ENCODE measurements at places on chromosomes 16 and 17.

GRCh38 chr17:37826497-37827430 lies 81.9 kb upstream of the HNF1B start:
- DNase-seq: no peak

DNA sequence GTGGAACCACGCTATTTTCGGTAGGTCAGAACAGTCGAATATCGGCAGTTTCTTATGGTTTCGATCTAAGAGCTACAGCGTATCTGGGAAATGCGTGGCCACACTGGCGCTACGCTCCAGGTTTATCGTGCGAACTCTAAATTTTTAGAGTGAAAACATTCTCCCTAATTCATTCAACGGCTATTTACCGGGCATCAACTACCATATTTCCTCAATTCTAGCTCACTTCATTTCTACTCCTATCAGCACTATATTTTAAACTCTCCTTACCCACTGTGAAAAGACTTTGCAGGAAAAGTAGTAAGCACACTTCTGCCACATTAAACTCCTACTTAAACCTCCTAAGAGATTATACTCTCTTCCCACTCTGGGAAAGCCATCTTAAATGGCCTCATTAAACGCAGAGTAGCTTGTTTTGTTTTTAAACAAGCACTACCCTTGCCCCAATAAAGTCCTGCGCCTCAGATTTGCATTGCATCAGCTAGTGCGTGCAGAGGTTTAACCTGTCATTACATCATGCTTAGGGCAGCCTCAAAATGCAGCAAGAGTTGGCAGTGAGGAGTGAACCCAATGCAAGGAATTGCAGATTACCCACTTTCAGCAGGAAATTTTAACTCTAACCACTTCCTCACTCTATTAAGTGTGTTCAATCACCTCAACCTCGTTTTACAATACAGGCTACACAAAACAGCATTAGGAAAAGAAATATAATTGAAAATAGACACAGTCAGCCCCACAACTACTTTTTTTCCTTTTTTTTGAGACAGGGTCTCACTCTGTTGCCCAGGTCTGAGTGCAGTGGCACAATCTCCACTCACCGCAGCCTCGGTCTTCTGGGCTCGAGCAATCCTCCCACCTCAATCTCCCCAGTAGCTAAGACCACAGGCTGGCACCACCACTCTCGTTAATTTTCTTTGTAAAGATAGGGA lies 18.8 kb downstream of the SIAH1 start:
- peak; percentile 81 for DNase-seq

DNA sequence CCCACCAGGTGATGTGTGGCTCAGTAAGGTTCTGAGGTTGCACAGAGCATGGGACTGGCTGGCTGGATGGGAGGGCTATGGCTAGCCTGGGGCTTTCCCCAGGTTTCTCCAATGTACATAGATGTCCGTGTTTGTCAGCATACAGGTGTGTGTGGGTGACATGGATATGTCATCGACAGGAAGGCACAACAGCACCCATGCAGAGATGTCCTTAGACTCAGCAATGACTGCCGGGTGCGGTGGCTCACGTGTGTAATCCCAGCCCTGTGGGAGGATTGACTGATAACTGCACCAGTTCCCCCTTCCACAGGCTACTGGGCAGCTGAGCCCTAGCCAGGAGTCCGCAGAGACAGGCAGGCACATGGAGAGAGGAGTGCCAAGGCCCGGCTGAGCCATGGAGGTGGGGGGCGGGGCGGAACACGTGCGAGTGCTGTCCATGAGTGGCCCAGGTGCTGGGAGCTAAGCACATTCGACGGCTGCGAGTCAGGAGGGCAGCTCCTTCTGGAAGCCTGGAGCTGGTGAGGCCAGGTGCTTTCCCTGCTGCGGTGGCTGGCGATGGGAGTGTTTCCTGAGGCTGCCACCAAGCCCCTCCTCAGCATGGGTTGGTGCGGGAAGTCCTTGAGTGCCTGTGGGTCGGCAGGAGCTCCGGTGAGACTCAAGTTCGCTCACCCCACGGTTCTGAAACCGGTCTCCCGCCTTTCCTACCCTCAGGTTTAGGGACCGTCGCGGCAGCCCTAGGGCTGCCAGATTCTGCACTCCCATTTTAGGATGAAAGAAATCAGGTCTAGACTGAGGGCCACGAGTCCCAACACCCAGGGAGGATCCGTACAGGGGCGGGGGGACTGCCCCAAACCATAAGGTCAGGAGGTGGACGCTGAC lies 858 bp upstream of the ASPSCR1 start:
- peak; percentile 11 for DNase-seq

DNA sequence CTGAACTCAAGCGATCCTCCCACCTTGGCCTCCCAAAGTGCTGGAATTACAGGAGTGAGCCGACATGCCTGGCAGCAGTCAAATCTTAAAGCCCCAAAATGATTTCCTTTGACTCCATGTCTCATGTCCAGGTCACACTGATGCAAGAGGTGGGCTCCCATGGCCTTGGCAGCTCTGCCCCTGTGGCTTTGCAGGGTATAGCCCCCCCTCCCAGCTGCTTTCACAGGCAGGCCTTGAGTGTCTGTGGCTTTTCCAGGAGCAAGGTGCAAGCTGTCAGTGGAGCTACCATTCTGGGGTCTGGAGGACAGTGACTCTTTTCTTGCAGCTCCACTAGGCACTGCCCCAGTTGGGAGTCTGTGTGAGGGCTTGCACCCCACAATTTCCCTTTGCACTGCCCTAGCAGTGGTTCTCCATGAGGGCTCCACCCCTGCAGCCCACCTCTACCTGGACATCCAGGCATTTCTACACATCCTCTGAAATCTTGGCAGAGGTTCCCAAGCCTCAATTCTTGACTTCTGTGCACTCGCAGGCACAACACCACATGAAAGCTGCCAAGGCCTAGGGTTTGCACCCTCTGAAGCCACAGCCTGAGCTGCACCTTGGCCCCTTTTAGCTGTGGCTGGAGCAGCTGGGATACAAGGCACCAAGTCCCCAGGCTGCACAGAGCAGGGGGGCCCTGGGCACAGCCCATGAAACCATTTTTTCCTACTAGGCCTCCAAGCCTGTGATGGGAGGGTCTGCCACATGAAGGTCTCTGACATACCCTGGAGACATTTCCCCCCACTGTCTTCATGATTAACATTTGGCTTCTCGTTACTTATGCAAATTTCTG lies 79.3 kb upstream of the ARL4D start:
- DNase-seq: no peak

GRCh38 chr17:8124350-8125153 lies 646 bp upstream of the HES7 start:
- no peak for DNase-seq

GRCh38 chr17:75270966-75271232 lies at the start of gene MIF4GD:
TSS of gene MIF4GD (minus strand) at chr17:75271231. CDS start at chr17:75270195, 1,036 bp downstream.
- no peak for DNase-seq

GRCh38 chr17:13395862-13396261 lies 205.9 kb downstream of the HS3ST3A1 start:
- DNase-seq: no peak

GRCh38 chr17:9937901-9938300 lies 32.8 kb upstream of the RCVRN start:
- DNase-seq: no peak

DNA sequence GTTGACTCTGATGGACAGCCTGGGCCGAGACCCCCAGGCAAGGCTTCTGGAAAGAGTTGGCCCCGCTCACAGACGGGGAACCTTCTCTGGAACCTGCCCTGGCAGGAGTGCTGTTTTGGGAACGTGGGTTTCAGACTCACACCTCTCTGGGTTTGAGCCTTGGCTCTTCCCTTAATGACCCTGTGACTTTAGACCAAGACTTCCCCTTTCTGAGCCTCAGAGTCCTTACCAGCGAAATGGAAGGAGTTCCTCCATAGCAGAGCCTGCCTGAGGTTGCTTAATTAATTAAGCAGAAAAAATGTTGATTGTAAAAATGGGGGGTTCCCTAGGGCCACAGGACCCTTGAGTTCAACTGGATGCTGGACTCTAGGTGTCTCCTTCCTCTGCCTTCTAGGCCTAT lies 408.2 kb downstream of the SEC14L1 start:
- DNase-seq: no peak

DNA sequence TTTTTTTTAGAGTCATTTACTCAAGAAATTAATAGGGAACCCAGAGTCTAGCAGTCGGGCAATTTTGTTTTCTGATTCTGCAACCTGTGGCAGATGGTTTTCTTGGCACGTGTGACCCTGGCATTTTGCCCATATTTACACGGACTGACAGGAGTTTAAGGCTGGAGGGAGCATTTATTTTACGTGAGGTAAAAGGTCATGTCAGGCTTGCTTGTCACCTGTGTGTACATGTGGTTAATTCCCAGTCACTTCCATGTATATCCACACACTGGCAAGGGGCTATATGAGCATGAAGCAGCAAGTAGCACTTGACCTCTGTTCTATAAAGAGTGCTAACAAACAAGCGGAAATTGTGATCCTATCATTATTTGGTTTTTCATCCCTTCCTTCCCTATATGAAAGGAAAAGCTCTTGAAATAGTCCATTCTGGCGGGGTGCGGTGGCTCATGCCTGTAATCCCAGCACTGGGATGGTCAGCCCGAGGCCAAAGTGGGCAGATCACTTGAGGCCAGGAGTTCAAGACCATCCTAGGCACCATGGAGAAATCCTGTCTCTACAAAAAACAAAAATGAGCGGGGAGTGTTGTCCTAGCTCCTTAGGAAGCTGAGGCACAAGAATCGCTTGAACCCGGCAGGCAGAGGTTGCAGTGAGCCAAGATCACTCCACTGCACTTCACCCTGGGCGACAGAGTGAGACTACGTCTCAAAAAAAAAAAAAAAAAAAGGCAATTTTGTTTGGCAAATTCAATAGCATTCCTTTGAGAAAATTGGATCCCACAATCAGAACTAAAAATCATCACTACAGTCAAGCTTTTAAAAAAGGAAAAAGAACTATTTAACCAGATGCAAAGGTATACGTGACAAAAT lies 2.1 kb downstream of the SPAG9 start:
- DNase-seq: no peak

GRCh38 chr16:14600164-14600563 lies 29.9 kb downstream of the PARN start:
- DNase-seq: no peak

GRCh38 chr16:80045861-80046260 lies 445.3 kb upstream of the MAF start:
- no peak for DNase-seq

DNA sequence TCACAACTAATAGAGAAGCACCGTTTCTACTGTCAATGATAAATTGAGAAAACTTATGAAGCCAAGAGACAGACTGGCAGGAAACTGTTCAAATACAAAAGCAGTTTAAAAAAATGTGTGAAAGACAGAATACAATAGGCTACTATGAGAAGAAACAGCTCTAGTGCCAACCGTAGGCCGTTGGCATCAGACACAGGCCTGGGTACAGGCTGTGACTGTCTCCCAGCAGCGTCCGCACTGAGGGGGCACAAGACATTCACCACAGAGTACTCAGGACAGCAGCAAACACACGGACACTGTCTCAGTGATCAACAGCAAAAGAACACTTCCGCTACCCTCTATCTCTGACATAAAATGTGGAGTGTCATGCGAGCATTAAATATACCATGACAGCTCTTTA lies 7.8 kb upstream of the C1QBP start:
- no peak for DNase-seq

DNA sequence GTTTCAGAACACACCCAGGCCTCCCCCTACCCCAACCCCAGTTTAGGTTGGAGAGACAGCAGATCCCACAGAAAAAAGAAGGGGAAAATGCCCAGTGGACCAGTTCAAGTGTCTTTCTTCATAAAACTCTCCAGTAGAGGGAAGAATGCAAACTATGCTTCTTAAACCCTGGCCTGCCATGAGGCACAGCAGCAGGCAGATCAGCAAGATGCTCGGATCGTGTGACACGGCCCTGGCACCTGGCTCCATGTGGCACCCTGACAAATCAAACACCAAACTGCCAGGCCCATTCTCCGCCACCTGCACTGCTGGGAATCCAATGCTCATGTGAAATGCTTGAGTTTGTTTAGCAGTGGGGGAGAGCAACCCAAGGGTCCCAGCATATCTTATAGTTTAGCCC lies 166.8 kb downstream of the SOX9 start:
- no peak for DNase-seq

- DNase-seq: no peak
Measured at GRCh38 chr17:72146371-72146770, 25.6 kb downstream of the SOX9 start.

DNA sequence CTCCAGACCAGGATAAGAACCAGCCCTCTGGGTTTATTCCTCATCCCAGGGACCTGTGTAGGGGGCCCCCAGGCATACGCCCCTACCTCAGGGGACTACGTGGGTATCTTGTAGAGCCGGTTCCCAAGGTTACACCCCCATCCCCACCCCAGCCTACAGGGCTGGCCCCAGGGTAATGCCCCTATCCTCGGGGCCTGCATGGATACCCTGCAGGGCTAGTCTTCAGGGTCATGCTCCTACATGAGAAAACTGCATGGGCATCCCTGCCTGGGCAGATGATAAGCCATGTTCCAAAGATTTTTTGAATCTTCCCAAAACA lies 14.2 kb downstream of the HDAC5 start:
- DNase-seq: no peak

DNA sequence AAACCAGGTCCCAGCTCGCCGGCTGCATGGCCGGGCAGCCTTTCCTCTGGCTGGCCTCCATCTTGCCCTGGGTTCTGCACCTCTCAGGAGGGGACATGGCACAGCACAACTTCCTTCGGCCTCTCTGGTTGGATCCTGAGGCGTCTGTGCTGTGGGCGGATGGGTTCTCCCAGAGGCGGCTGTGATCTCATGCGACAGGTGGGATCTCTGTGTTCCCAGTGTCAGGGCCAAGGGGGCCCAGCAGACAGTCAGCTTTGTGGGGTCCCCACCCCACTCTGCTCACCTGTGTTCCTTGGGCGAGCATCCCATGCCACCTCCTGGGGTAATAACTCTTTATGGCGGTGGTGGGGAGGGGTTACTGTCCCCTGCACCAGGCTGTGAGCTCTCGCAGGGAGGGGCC lies 35.8 kb downstream of the FA2H start:
- DNase-seq: no peak

DNA sequence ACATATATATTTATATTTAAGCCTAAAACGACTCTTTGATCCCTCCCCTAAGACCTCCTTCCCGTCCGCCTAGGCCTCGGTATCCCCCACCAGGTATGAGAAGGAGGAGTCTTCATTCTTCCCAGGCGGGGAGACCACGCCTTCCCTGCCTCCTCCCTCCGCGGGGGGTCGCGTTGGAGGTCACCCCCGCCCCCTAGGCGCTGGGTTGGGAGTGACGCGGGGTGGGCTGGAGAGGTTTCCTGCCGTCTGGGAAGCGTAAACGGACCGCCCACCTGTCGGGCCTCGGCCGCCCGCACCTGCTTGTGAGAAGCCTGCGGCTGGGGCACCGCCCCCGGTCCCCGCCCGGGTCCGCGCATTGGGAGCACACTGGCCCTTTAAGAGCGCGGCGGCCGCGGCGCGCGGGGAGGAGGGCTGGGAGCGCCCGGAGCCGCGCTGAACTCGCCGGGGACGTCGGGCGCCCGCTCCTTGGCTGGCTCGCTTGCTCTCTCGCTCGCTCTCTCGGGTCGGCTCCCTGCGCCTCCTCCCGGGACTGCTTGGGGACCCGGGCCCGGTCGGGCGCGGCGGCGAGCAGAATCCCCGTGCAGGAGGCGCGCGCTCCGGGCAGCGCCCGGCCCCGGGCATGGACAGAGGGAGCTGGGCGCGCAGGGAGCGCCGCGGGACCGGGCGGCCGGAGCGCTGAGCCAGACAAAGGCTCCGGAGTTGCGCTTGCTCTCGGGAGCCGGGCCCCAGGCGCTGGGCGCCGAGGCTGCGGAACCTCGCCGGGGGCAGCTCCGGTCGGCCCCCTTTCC lies at the start of gene MMP15:
Gene MMP15 (plus strand): TSS at position 404 of the 788 bp plus-strand sequence. CDS start 597 bp downstream, outside the sequence.
- peak; percentile 93 for DNase-seq

Data from LoVo (cell line).